CD8-positive, alpha-beta T cell (primary cell): ENCODE measurements at places on chromosomes 3 and 15.

GRCh38 chr15:40238532-40239403 is at the start of gene PAK6:
PAK6 (plus strand) TSS chr15:40239063; CDS start chr15:40264786, 25,723 bp downstream.
- DNase-seq: no peak

DNA sequence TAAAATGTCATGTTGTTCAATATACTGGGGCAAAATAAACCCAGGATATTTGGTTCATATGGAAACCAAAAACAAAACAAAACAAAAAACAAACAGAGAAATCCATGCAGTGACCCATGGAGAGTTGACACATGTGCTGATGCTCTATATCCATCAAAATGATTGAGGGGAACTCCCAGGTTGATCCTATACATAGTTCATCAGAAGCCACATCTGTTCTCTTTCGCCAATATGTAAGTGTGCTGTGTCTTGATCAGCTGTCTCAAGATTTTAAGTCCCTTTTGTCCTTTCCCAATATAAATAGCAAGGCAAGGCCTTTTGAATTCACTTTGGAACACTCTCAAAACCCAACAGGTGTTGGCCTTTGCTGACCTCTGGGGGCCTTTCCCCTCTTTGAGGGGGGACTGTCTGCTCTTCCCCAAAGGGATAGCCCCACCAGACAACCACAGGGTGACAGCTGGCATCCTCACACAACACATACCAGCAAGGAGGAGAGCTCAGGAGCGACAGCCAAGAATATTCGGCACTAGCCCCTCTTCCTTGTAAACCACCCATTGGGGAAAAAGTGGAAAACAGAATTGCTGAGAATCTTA is 209.4 kb upstream of the CD96 start:
- no peak for DNase-seq

GRCh38 chr3:111999484-112000324 is 982 bp downstream of the TAGLN3 start:
- DNase-seq: no peak

DNA sequence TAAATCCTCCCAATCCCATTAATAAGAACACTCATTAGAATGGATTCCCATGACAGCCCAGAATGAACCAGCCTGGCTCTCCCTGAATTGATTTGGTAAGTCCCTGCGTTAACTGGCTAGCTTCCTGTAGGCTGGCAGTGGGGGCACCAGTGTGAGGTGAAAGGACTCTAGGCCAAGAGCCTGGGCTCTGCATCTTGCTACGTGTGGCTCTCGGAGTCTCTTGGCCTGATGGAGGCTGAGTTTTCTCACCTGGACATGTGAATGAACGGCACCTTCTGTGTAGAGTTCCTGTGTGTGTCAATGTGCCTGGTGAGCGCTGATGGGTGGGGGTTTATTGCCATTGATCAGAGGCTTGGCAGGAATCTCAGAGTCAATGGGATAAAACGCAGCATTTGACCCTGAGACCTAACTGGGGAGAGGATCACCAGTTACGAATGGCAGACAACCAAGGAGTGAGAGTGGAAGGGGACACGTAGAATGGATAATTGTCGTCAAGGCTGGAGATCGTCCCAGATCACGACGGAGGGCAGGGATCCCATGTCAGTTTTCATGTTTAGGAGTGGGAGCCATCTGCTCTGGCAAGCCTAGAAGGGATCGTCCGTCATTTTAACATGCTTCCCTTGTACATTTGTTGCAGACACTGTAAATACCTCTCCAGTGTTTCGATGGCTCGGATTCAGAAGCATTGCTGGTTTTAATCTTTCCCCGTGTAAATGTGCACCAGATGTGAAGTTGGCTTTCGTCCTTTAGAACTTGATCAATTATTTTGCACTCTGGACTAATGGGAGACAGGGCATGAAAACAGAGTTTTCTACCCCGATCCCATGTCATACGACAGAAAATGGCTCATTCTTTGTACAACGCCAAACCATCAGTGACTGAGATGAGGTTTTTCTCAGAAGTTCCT is 9.0 kb upstream of the KLF13 start:
- DNase-seq: no peak

DNA sequence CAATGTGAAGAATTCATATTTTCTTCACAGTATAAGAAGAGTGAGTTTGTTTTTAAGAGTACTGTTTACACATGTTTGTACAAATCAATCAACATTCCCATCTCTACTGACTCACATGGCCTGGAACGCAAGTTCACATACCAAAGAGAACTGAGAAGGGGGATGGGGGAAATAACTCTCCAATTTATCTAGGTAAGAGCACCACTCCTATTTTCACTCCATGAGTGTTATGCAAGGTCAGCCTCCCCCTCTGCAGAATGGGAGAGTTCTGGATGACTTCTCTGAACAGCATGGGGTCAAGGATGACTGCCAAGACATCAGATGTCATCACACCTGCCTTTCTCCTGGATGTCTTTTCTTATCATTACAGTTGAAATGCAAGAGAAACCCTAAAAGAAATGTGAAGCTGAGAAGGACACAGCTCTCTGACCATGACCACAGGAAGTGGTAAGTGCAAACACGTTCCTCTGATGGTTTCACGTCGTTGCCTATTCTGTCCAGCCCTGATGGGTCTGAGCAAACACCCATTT is 95.2 kb downstream of the SEMA6D start:
- DNase-seq: no peak

DNA sequence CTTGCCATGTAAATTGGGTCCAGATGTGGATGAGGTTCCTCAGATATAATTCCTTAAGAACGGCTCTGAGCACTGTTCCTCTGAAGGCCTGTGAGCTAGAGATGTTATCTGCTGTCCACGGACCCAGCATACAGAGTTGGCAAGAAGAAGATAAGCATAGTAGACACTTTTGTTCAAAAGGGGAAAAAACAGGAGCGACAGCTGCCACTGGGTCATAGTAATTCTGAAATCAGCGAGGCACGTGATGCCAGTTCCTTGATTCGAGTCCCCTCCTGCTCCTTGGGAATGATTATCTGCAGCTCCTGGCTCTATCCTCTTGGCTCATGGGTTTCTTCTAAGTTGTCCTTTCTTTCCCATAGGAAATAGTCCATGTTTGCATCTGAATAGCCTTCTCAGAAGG is 2.5 kb upstream of the RAB7A start:
- DNase-seq: no peak

- DNase-seq: no peak
These were observed 413.3 kb downstream of the NAALADL2 start for GRCh38 chr3:175272392-175272791.

DNA sequence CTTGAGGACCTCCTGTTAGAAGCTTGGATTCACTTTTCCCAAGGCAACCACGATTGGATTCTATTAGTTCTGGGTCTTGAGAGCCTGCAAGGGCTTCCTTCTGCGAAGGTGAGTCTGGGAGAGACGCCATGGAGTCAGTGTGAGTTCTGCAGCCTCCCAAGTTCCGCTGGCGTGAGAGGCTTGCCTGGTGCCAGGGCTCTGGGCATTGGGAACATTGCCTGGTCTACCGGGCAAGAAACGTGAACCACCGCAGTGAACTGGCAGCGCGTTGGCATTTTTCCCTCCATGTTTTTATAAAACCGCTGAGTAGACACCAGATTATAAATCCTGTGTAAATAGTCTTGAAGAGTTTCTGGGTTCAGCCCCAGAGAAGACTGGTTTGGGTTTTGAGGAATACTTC is 160.9 kb downstream of the IGF1R start:
- no peak for DNase-seq

DNA sequence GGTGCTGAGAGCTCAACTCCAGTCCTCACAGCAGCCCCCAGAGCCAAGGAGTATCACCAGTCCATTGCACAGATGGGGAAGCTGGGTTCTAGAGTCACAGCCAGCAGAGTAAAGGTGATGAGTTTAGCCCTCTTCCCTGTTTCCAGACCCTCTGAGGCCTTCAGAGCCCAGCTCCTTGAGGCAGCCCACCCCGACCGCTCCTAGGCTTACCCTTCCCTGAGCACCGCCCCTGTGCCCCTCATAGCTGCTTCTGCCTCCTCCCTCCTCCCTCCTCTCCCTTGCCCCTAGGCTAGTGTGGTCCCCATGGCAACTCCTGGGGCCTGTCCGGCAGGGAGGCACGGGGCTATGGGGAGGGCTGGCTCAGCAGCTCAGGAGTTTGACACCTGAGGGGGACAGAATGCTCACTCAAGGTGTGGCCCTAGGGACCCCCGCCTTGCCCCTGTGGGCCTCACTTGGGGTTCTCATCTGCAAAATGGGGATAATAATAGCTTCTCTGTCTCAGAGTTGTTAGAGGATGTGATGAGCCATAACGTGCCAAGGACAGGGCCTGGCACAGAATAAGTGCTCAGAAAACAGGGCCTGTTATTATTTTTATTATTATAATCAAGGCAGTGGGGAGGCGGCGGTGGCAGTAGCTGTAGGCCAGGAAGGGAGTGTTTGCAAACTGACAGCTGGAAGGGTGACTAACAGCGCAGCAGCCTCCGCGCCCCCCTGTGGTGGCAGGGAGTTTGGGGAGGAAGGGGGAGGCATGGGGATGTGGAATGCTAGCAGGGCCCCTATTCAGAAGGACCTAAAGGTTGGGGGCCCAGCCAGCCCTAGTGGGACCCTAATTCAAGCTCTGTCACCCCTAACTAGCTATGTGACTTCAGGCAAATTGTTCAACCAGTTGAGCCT is 11.5 kb downstream of the CSK start:
- DNase-seq: peak; percentile 82

DNA sequence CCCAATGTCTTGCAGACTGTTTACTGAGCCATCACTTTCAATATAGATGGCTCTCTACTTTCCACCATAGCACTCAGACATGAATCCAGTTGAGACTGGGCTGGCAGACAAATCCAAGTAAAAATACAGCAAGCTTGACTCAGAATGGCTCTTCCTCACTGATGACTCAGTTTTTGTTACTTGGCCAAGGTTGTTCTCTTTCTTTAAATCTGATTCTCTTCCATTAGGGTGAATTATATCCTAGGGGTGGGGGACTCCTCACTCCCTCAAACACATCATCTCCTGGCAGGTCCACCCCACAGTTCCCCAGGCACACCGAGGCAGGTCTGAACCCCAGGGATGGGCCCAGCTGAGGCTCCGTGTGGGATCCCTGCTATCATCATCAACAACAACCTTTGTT is 157.9 kb downstream of the MEX3B start:
- DNase-seq: no peak

GRCh38 chr3:37387462-37387861 is 213.1 kb upstream of the LRRFIP2 start:
- no peak for DNase-seq

DNA sequence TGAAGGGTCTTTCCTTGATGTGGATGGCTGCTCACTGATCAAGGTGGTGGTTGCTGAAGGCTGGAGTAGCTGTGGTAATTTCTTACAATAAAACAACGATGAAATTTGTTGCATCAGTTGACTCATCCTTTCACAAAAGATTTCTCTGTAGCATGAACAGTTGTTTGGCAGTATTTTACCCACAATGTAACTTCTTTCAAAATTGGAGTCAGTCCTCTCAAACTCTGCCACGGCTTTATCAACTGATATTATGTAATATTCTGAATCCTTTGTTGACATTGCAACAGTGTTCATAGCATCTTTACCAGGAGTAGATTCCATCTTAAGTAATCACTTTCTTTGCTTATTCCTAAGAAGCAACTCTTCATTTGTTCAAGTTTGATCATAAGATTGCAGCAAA is 252.6 kb downstream of the UBE2E2 start:
- DNase-seq: no peak

DNA sequence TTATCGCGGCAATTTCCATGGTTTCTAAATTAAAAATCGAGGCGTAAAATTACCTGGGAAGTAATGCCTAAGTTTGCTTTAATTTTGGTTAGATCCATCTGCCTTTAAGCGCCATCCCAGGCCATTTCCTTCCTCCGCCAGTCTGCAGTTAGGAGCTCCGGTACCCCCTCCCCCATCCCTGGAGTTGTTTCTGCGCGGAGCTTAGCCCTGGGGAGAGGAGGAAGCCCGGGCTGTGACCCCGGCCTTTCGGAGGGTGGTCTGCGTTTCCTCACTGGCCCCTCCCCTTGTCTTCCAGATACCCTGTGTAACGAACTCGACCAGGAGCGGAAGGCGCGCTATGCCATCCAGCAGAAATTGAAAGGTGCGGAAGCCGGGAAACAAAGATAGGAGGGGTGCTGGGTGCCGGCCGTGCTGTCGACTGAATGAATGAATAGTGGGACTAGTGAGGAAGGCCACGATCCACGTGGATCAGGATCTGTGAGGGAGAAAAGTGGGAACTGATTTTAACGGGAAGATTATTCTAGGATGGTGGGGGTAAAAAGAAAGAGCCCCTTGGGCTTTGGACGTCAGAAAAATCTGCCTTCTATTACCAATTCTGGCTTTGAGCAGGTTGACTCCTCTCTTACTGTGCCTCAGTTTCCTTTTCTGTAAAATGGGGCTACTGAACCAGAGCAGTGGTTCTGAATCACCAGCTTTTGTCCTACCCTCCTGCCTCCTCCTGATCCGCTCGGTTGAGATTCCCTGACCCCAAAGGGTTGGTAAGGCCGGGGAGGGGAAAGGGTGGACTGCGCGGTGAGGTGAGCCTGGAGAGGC is 6.7 kb downstream of the RNU6-1 start:
- DNase-seq: no peak

- no peak for DNase-seq
These were observed 559.3 kb upstream of the ARRDC4 start for GRCh38 chr15:97401195-97401594.

DNA sequence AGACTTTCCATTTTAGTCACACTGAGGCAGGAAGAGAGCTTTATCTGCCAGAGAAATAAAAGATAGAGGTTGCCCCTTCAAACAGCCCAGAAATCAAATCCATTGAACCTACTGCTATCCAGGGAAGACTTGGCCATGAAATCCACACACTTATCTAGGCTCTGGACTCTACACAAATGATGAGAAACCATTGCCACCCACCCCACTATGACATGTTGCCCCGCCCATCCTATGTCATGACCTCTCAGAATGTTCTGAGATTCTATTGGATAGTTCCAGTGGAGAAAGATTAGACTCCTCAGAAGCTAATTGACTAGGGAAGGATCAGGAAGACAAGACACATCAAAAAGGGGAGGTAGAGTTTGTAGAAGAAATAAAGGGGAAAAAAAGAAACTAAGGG is at the start of gene TMCO5A:
Gene TMCO5A, plus strand, starts transcription at position 301 of the 400 bp plus-strand sequence. CDS start 1,684 bp downstream, outside the sequence.
- DNase-seq: no peak

DNA sequence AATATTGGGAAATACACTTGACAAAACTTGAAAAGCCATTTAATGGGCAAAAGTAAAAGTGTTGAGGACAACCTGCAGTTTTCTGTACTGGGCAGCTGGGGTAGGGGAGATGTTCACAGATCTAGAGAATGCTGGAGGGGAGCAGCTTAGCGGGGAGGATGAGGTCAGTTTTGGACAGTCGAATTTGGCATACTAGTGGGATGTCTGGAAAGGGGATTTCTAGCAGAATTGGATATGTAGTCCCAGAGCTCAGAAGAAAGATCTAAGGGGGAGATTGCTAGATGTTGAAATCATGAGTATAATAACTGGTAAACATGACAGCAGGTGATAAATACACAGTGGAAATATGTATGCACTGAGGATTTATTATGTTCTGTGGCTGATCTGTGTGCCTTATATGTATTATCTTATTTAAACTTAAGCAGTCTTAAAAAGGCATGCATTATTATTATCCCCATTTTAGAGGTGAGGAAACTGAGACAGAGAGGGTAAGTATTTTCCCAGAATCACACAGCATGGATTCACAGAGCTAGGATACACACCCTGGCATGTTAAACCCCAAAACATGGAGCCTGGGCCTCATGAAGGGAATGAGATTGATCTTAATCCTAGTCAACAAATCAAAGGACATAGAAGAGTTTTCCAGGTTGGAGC is 42.7 kb downstream of the TLNRD1 start:
- no peak for DNase-seq
